ENCODE measurements at places on chromosomes 3 and 15.

- DNase-seq, result peak; percentile 52
Measured at GRCh38 chr15:78340231-78341056, at the start of gene CRABP1. TSS of gene CRABP1 (plus strand) at chr15:78340353. CDS start at chr15:78340429, 76 bp downstream.

DNA sequence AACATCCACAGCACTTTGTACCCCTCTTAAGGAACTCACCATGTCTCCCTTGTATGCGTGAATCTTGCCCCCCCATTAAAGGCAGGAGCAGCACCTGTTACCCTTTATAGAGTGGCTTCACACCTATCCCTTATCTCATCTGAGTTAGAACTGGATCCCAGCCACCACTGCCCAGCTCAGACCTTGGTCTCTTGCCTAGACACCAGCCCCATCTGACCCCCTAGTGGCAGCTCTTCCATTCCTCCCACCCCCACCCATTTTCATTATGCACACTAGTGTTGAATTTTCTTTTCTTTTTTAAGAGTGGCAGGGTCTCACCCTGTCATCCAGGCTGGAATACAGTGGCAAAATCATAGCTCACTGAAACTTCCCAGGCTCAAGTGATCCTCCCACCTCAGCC is 3.2 kb upstream of the ZFYVE19 start:
- no peak for DNase-seq

DNA sequence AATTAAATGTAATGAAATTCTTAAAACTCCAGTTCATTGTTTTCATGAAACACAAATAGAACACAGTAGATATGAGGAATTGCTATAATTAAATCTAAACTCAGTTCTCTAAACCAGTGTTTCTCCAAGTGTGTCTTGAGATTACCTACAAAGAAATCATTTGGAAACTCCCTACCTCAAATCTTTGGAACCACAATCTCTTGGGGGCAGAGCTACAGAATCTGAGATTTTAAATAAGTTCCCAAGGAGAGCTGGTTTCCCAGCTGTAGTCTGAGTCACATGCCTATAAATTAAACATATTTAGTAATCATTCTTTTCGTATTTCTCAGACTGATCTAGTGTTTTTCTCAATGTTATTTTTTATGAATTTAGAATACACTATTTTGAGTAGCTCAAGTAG is 17.0 kb upstream of the ACTC1 start:
- DNase-seq, result no peak

DNA sequence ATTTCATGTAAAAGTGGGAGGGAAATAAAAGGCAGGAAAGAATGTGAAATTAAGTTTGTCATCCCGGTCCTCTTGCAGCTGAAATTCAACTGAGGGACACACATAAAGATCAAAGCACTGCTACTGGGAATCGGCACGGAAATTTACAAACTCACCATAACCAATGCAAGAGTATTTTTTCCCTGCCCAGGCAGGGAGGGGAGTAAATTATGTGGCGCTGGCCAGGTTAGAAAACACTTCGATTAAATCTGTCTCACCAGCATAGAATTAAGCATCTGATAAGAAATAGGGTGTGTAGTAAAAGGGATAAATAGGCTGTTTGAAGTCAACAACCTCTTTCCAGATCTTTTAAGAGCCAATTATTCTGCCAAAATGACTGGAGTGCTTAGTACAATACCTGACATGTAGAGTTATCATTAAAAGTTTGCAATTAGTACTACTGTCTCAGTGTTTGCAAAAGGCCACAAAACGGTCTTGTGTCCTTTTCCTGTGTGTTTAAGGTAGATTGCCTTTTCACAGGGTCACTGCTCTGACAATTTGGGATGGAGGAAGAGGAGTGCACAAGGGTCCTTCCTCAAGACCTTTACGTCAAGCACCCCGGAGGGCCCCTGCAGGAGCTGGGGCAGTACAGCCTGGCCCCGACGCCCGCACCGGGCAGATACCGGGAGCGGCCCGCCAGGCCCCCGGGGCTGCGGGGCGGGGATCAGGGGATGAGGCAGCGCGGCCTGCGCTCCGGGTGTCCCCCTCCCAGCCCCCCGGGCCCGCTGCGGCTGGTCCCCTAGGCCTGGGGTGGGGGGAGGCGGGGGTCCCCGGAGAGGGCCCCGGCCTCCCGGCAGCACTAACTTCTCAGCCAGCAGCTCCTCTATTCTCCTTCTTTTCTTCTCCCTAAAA is 651 bp downstream of the UBA3 start:
- peak; percentile 58 for DNase-seq

Measured in stomach (tissue), 19 donors.